CMK (cell line): ENCODE measurements at places on chromosomes 6 and 20.

- no peak for DNase-seq
These were observed 48.2 kb upstream of the QKI start for GRCh38 chr6:163366288-163366687.

GRCh38 chr6:14109411-14109826 lies 8.2 kb upstream of the CD83 start:
- no peak for DNase-seq

- DNase-seq: no peak
These were observed 192.0 kb downstream of the GRIK2 start for GRCh38 chr6:101585501-101585900.

- no peak for DNase-seq
These were observed 101.9 kb downstream of the QRSL1 start for GRCh38 chr6:106731144-106731842.

DNA sequence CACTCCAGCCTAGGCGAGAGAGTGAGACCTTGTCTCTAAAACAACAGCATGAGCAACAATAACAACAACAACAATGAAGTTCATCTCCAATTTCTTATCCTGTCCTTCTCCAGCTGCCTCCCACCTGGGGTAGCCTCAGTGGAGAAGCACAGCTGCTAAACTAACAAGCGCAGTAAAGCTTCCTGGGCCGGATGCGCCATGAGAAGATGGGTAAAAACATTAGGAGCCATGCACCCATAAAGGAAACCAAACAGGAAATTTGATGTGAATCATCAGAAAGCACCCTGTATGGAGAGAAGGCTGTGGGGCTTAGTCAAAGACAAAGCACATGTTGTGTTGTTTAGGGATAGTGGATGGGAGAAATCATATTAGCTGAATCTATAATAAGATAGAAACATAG lies 61.1 kb upstream of the CCN6 start:
- no peak for DNase-seq

GRCh38 chr6:18269717-18270116 lies 5.4 kb upstream of the DEK start:
- no peak for DNase-seq

GRCh38 chr6:109978174-109979032 lies at the start of gene GPR6:
TSS of gene GPR6 (plus strand) at chr6:109978311. CDS start at chr6:109979113, 802 bp downstream.
- no peak for DNase-seq

DNA sequence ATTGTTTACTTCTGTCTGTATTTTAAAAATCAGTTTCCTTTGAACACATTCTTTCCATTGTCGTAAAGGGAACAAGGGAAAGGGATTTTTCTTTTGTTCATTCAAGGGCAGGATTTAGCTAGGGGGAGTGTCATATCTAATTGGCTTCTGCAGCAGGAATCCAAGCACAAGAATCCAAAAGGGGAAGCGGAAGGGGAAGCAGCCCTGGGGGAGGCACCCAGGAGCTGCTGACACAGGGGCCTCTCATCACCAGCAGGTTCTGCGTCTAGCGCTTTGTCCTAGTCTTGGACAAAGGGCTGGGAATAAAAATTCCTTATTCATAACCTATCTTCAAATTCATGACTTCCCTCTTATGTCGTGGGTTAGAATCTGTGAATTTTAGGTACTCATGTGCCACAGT lies 13.7 kb downstream of the RIPK1 start:
- no peak for DNase-seq

DNA sequence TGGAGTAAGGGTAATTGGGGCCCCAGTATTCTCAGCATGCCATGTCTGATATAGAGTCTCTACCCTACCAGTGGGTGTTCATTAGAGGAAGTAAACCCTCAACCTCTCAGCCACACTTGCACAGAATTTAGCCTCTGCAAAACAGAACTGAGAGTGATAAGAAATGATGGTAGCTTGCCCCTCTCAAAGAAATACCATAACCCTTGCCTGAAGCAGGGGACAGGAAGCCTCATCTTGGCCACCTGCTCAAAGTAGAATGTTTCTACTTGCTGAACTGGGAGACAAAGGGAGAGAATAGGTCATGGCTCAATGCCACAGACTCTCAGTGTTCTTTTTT lies 33.7 kb downstream of the SPTLC3 start:
- DNase-seq: no peak

- DNase-seq: no peak
These were observed 136.6 kb downstream of the BACH2 start for GRCh38 chr6:90160013-90160412.
